ENCODE measurements at places on chromosomes 1 and 21.

DNA sequence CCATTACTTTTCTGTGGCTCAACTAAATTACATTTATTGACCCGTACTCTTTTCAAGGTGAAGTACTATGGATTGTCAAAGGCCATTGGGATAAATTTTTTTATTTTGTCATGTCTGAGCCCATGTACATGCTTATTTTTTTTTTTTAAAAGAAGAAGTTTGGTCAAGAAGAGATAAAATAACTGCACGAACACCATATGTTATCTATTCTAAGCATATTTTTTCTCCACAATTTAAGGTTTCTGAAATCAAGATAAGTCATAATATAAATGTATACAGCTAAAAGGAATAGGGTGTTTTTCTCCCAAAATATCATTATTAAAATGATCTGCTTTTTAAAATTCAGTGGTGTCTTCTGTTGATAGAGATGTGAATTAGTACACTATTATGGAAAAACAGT, 35.0 kb upstream of the SH2D1B start:
- DNase-seq: no peak

- DNase-seq: no peak
These were observed 16.4 kb upstream of the ATP1A1 start for GRCh38 chr1:116356673-116357072.

DNA sequence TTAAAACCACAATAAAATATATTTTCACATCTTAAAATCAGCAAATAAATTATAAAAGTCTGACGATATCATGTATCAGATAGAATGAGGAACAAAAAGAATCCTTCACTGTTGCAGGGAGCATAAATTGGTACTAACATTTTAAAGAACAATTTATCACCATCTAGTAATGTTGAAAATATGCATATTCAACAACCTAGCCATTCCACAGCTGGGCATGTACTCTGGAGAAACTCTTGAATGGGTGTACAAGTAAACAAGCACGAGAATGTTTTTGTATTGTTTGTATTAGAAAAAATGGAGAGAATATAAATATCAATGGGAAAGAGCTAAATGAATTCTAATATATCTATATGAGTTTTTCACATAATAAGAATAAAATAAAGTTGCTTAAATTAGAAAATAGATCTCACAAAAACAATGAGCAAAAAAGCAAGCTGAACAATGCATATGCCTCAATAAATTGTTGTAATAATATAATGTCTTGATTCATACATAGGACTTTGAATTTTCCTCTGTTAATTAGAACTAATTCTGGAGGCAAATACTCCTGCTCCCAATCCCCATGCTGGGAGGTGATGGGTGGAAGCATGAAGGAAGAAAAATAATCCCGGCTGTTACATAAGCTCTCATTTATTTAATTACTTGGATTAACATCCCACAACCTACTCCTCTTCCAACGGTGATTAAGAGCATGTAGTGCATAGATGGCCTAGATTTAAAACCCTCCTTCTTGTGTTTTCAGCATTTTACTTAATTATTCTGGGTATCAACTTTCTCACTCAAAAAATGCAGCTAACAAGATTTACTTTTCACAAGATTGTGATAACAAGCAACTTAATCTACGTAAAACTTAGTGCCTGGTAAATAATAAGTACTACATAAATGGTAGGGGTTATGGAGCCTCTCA, 5.5 kb upstream of the FMO2 start:
- no peak for DNase-seq

GRCh38 chr1:67020304-67020703, 33.6 kb downstream of the SLC35D1 start:
- no peak for DNase-seq

GRCh38 chr21:40047211-40047610, 180.0 kb downstream of the PCP4 start:
- no peak for DNase-seq

DNA sequence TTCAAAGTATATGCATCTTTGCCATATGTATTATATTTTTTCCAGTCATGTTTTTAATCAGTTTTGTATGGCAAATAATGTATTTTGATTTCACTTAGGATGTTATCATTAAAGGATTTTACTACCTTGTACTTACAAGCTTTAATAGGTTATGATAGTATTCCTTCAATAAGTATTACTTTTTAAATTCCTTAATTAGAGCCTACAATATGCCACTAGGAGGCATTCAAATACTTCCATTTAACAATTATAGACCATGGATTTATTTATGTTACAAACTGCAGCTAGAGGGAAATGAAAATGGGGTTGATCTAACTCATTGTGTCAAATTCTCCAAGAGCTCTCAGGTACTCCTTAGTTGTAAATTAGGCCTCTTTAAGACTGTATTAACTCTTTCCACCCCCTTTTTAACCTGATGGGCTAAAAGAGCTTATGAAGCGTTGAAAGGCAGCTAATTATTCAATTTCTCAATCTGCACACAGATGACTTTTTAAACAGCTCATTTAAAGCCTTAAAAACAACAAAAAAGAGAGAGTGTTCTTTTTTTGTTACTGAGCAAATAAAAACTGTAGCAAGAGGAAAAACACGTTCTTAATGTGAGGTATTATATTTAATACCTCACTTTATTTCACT, 156.2 kb downstream of the DENND1B start:
- DNase-seq: no peak

GRCh38 chr1:5887971-5888361, 104.3 kb downstream of the NPHP4 start:
- DNase-seq: no peak

DNA sequence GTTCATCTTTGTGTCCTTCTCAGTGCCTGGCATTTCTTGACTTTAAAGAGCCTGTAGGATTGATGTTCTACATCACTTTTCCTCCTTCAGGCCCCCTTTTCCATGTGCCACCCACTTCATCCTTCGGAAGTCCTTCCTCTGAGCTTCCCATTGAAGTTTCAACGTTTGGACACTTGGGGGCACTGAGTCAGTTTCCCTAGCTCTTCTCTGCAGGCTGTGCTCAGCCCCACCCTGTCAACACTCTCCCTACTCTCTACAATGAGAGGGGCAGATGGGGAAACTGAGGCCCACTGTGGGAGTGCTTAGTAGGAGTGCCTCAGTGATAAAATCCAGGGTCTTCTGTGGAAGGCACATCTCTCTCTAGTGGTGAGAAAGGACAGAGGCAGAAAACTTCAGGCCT, 11.9 kb downstream of the KCNJ10 start:
- DNase-seq: no peak

Data from caudate nucleus (tissue), 63 donors.